ENCODE measurements at places on chromosomes 7 and 10. TPM values are rescaled to one million over a fixed set of nuclear protein-coding genes. Genes with fewer than 3 reads are reported as not detected.

Gene NPY4R
- not detected for total RNA-seq

Gene GIMAP7
- 32.9 TPM for total RNA-seq

Gene MLXIPL
- total RNA-seq = 2.0 TPM

Gene CRHR2
- 0.44 TPM for total RNA-seq

Gene LRMDA
- 12.4 TPM for total RNA-seq

Gene NCAPG2
- 3.8 TPM for total RNA-seq

Gene HOXA11
- not detected for total RNA-seq

Gene SAP25
- not detected for total RNA-seq

Gene KCP
- total RNA-seq = 0.28 TPM

Gene HIF1AN
- total RNA-seq = 47.1 TPM
